NCI-H460 (cell line): ENCODE measurements at places on chromosomes 6 and 20. TPM values are rescaled to one million over a fixed set of nuclear protein-coding genes. Genes with fewer than 3 reads are reported as not detected.

Gene SIRPG
- total RNA-seq = not detected in 2 replicates

Gene CAP2
- total RNA-seq = 6.7 and 7.6 TPM in 2 replicates

Gene HLA-DRB5
- total RNA-seq = 0.20 TPM in 1 of 2 replicates, not detected in the other

Gene SH3BGRL2
- 0.32 and 0.61 TPM in 2 replicates for total RNA-seq

Gene SEL1L2
- total RNA-seq = not detected in 2 replicates
